ENCODE measurements at places on chromosomes 1 and 21. TPM values are rescaled to one million over a fixed set of nuclear protein-coding genes. Genes with fewer than 3 reads are reported as not detected.

DNA sequence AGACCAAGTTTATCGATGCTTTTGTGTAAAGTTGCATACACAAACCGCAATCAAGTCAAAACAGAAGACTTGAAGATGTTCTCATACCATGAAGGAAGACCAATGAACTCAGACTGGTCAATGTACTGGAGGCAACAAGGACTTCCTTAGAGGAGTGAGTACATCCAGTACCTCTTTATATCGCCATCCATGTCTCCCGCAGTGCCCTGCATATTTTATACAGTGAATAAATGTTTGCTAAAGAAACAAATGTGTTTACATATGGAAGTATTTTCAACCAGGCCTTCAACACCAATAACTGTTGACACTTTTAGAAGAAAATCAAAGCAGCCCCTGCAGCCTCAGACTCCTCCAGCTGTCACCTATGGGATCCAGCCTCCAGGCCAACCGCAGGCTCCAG lies 125.6 kb downstream of the SMYD3 start:
- no peak overlapping the region for H3K4me3 ChIP-seq
- no peak overlapping the region for H3K27ac ChIP-seq
- no peaks in the 10 kb centered on the region for H3K36me3 ChIP-seq
- H3K27me3 ChIP-seq, result no peaks in the 10 kb centered on the region
- H3K4me1 ChIP-seq, result no peaks in the 10 kb centered on the region

- no peak overlapping the region for H3K4me3 ChIP-seq
- no peaks in the 10 kb centered on the region for H3K27me3 ChIP-seq
- no peak for DNase-seq
- no peak overlapping the region for H3K27ac ChIP-seq
Observed at GRCh38 chr21:18387994-18388393, 15.6 kb downstream of the TMPRSS15 start.

DNA sequence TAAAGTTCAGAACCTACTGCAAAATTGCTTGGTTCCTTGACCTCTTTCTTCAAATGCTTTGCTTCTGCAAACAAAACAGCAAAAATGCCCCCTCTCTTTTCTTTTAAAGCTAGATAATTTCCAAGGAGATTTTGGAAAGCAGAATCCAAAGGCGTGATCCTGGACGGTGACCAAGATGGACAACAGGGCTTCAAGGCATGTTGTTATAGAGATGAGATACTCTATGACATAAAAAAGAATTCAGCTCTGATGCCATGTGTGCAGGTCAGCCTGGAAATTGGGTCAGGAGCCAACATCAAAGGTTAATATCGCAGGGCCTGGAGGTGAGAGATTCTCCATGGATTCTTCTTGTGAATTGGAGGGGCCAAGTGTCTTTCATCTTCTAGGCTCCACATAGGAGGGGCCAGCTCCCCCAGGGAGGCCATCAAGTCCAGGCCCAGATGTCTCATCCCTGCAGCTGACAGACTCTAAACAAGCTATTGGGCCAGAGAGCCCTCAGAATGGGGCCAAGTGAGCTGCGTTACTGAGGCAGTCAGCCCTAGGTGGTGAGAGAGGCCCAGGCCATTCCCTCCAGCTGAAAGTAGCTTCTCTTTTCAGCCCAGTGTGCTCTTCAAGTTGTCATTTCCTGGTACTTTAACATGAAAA lies 45.5 kb downstream of the NMNAT2 start:
- DNase-seq, result no peak
- peak overlapping the region; percentile 57 for H3K27ac ChIP-seq
- H3K36me3 ChIP-seq, result no peaks in the 10 kb centered on the region
- H3K4me1 ChIP-seq, result peaks cover 5% of the 10 kb centered on the region
- H3K27me3 ChIP-seq, result no peaks in the 10 kb centered on the region

GRCh38 chr1:174875306-174875705 lies 124.4 kb upstream of the CACYBP start:
- DNase-seq, result peak; percentile 33
- no peak overlapping the region for H3K27ac ChIP-seq
- peaks cover 4% of the 10 kb centered on the region for H3K4me1 ChIP-seq
- no peaks in the 10 kb centered on the region for H3K36me3 ChIP-seq
- H3K4me3 ChIP-seq, result no peak overlapping the region

- peaks cover 38% of the 10 kb centered on the region for H3K36me3 ChIP-seq
- no peak overlapping the region for H3K27ac ChIP-seq
- H3K4me3 ChIP-seq, result no peak overlapping the region
- no peak for DNase-seq
Observed at GRCh38 chr1:37840711-37841110, 18.7 kb downstream of the MTF1 start.

DNA sequence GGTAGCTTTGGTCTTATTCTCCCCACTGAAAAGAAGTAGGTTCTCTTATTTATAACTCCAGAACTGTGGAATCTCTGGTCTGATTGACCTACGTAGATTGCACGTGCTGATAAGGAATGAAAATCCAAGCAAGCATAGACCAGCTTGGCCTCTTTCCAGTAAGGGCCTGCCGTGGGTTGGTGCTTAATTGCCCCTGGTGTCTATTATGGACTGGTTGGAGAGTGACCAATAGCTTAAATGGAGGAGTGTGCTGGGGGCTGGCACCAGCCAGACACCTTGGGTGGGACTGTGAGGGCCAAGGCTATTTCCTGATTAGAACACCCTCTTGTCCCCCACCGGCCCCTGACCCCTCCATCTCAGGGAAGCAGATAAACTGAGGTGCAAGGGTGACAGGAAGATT lies 74.0 kb downstream of the TENT5C start:
- H3K4me1 ChIP-seq, result peaks cover 3% of the 10 kb centered on the region
- H3K27ac ChIP-seq, result no peak overlapping the region
- no peaks in the 10 kb centered on the region for H3K27me3 ChIP-seq
- H3K36me3 ChIP-seq, result no peaks in the 10 kb centered on the region

DNA sequence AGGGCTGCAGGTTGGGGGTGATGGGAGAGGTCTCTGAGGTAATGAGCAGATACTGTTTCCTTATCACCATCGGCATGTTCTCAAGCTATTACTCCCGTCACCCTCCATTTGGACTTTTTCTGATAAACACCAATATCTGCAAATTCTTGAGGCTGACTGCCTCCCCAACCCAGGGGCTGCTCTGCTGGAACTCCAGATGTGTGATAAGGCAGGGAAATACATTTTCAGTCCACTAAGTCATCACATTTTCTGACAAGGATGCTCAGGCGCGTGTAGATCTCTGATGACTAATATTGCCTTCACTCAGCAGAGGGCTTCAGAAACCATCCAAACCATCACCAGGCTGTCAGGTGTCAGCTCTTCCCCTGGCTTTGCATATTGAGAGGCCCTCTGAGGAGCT lies 215.0 kb upstream of the POU3F1 start:
- no peak for DNase-seq
- H3K27me3 ChIP-seq, result peaks cover 52% of the 10 kb centered on the region
- no peak overlapping the region for H3K27ac ChIP-seq
- H3K4me1 ChIP-seq, result peaks cover 4% of the 10 kb centered on the region

GRCh38 chr1:160412028-160412362 lies 11.6 kb downstream of the VANGL2 start:
- H3K27ac ChIP-seq, result peak overlapping the region; percentile 86
- H3K4me1 ChIP-seq, result peaks cover 62% of the 10 kb centered on the region
- peaks cover 40% of the 10 kb centered on the region for H3K36me3 ChIP-seq
- no peak for DNase-seq

- H3K36me3 ChIP-seq, result no peaks in the 10 kb centered on the region
- no peaks in the 10 kb centered on the region for H3K4me1 ChIP-seq
- DNase-seq, result no peak
- H3K27me3 ChIP-seq, result no peaks in the 10 kb centered on the region
- no peak overlapping the region for H3K4me3 ChIP-seq
Observed at GRCh38 chr1:69765951-69766350, 198.2 kb downstream of the LRRC7 start.

DNA sequence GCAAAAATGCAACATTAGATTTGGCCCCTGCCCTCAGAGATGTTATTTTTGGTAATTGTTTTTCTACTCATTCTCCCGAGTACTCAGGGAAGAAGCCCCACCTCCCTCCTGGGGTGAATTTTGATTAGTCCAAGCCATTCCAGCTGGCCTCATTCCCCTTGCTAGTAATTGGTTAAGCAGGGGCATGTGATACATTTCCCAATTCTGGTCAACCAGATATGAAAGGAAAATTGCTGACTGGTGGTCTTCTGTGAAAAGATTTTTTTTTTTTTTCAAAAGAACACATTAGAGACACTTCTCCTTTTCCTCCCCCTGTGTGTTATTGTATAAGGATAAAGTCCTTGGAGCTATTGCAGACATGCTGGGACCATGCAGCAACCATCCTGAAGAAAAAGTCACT lies 71.1 kb upstream of the AKT3 start:
- no peak overlapping the region for H3K4me3 ChIP-seq
- H3K36me3 ChIP-seq, result no peaks in the 10 kb centered on the region
- no peak overlapping the region for H3K27ac ChIP-seq

- H3K36me3 ChIP-seq, result peaks cover 3% of the 10 kb centered on the region
- no peak overlapping the region for H3K4me3 ChIP-seq
- peak overlapping the region; percentile 70 for H3K27ac ChIP-seq
- DNase-seq, result no peak
Observed at GRCh38 chr1:95021119-95021518, 51.6 kb downstream of the ALG14 start.

GRCh38 chr1:9275567-9276034 lies 17.1 kb upstream of the SPSB1 start:
- H3K36me3 ChIP-seq, result peaks cover 18% of the 10 kb centered on the region
- DNase-seq, result no peak
- H3K4me1 ChIP-seq, result peaks cover 13% of the 10 kb centered on the region
- H3K27me3 ChIP-seq, result no peaks in the 10 kb centered on the region

DNA sequence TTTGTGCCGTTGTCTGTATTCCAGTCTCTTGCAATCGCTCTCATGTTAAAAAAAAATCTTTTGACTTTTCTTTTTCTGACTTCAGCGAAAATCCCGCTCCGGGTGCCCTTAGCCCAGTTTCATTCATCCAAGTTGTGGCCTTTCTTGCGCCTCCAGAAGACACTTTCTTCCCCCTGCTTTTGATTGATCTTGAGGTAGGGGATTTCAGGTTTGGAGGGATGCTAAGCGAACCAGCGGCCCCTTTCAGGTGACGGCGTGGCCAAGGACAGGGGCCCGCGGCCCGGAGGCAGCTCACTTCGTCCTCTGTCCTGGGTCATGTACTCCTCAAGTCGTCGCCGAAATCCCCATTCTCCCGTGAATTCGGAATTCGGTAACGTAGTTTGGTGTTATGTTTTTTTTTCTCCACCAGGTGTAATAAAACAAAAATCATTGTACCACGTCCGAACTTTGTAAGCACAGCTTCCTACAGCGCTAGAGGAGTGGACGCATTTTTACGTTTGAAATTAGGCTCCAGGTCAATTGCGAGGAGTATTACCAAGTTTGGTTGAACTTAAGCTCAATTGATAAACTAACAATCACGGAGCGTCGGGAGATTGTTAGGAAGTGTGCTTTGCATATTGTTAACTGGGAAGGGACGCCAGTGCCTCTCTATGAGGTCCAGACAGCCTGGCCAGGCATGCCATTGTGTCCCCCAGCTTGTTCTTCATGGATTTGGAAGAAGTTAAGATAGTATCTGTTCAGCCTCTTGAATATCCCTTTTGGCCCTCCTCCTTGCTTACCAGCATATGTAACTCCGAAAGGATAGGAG lies 1.1 kb downstream of the MRPS6 start:
- H3K4me1 ChIP-seq, result peaks cover 9% of the 10 kb centered on the region
- DNase-seq, result no peak
- no peak overlapping the region for H3K27ac ChIP-seq
- H3K36me3 ChIP-seq, result no peaks in the 10 kb centered on the region
- no peaks in the 10 kb centered on the region for H3K27me3 ChIP-seq

DNA sequence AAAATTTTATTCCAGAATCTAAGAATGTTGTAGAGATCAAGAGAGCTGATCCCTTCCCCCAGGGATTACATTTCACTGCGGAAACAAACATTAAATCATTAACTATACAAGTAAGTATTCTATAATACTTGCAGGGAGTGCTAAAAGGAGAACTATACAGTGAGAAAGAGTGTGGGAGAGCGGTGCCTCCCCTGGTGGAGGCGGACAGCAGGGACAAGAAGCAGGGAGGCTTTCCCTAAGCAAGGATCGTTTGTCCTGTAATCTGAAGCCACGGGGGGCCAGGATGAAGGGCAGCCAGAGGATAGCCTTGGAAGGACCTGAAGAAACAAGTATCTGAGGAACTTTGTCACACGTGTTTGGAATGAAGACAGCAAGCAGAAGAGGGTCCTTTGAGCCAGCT lies 40.1 kb downstream of the SLC9C2 start:
- H3K4me3 ChIP-seq, result no peak overlapping the region
- H3K36me3 ChIP-seq, result no peaks in the 10 kb centered on the region
- no peaks in the 10 kb centered on the region for H3K27me3 ChIP-seq
- H3K27ac ChIP-seq, result no peak overlapping the region
- no peaks in the 10 kb centered on the region for H3K4me1 ChIP-seq

GRCh38 chr1:29281571-29281970 lies 45.2 kb downstream of the PTPRU start:
- peaks cover 5% of the 10 kb centered on the region for H3K4me1 ChIP-seq
- no peak overlapping the region for H3K4me3 ChIP-seq
- H3K36me3 ChIP-seq, result peaks cover 40% of the 10 kb centered on the region
- no peak for DNase-seq
- no peaks in the 10 kb centered on the region for H3K27me3 ChIP-seq

GRCh38 chr1:19973616-19974015 lies 5.8 kb downstream of the PLA2G2A start:
- no peaks in the 10 kb centered on the region for H3K36me3 ChIP-seq
- H3K27me3 ChIP-seq, result peaks cover 2% of the 10 kb centered on the region
- H3K4me1 ChIP-seq, result no peaks in the 10 kb centered on the region
- H3K27ac ChIP-seq, result no peak overlapping the region

DNA sequence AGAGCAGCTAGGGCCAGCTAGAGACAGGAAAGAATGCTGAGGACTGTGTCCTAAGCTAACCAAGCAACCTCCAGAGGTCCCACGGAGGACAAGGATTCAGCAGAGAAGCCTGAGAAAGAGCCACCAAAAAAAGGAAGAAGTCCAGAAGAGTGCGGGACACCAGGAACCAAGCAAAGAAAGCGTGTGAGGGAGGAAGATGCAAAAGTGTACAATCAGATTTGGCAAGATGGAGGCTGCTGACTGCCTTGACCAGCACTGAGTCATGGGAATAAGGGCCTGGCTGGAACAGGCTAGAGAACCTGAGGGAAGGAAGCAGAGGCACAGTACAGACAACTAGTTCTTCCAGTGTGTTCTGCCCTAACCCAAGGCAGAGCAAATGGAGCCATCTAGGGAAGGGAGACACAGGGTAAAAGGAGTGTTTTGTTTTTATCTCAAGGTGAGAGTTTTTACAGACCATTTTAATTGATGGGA lies 18.5 kb downstream of the TP53BP2 start:
- no peaks in the 10 kb centered on the region for H3K27me3 ChIP-seq
- DNase-seq, result no peak
- no peaks in the 10 kb centered on the region for H3K4me1 ChIP-seq
- no peak overlapping the region for H3K27ac ChIP-seq
- no peak overlapping the region for H3K4me3 ChIP-seq

DNA sequence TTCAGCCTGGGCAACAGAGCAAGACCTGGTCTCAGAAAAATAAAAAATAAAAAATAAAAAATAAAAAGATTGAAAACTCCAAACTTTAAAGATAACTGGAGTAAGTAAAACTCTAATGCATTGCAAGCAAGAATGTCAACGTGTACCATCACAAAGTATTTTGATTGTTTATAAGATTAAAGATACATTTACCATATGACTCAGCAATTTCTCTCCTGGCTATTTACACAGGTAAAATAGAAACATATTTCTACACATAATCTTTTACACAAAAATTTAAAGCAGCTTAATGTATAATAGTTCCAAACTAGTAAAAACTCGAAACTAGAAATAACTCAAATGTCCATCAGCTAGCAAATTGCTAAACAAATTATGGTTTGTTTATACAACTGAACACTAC lies 456.1 kb upstream of the RGS18 start:
- H3K27ac ChIP-seq, result no peak overlapping the region
- no peak for DNase-seq
- no peak overlapping the region for H3K4me3 ChIP-seq

The GJA8 gene
- total RNA-seq, result not detected

The TLR5 gene
- total RNA-seq, result 3.0 TPM

The GBP1 gene
- total RNA-seq, result 10.3 TPM

The MRPS14 gene
- total RNA-seq, result 45.3 TPM

The CFHR3 gene
- 0.30 TPM for total RNA-seq

The NGF gene
- total RNA-seq, result 10.4 TPM

Data from spinal cord (tissue), 10 donors.